Karpas-422 (cell line): ENCODE measurements at places on chromosomes 4 and X. TPM values are rescaled to one million over a fixed set of nuclear protein-coding genes. Genes with fewer than 3 reads are reported as not detected.

TIGD4 gene
- total RNA-seq, result 3.1 TPM in 1 of 2 replicates, not detected in the other

DNA sequence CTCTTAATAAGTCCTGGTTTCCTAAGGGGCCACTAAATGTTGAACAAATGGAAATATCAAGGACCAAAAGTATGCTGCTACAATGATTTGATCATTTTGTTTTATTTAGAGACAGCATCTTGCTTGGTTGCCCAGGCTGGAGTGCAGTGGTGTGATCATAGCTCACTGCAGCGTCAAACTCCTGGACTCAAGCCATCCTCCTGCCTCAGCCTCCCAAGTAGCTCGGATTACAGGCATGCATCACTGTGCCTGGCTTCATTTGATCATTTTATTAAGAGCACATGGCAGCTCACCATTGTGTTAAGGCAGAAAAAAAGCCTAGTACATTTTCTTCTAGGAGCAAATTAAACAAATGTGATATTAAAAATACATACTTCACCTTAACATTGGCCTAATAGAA lies 52.7 kb downstream of the DCLK2 start:
- DNase-seq, result no peak

DNA sequence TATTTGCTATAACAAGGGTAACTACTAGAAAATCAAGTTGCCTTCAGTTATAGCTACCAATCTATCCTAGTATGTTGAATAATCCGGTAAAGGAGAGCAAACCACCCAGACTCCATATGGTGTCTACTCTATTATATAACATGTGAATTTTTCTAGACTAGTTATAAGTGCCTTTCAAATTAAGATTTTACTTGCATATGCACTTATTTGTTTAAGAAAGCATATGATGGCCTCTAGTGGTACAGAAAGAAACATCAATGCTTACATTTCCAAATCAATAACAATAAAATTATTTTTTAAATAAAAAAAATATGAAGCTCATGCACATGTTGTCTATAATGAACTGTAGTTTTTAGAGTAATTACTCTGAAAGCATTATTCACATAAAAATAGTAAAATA lies 1516.4 kb upstream of the PABPC4L start:
- DNase-seq, result no peak

DNA sequence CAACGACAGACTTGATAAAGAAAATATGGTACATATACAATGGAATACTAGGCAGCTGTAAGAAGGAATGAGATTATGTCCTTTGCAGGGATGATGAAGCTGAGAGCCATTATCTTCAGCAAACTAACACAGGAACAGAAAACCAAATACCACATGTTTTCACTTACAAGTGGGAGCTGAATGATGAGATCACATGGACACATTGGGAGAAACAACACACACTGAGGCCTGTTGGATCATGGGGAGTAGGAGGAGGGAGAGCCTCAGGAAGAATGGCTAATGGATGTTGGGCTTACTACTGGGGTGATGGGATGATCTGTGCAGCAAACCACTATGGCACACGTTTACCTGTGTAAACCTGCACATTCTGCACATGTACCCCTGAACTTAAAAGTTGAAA lies 209.7 kb downstream of the SPRY1 start:
- no peak for DNase-seq
